H1 (cell line): ENCODE measurements at places on chromosomes 2 and 18.

DNA sequence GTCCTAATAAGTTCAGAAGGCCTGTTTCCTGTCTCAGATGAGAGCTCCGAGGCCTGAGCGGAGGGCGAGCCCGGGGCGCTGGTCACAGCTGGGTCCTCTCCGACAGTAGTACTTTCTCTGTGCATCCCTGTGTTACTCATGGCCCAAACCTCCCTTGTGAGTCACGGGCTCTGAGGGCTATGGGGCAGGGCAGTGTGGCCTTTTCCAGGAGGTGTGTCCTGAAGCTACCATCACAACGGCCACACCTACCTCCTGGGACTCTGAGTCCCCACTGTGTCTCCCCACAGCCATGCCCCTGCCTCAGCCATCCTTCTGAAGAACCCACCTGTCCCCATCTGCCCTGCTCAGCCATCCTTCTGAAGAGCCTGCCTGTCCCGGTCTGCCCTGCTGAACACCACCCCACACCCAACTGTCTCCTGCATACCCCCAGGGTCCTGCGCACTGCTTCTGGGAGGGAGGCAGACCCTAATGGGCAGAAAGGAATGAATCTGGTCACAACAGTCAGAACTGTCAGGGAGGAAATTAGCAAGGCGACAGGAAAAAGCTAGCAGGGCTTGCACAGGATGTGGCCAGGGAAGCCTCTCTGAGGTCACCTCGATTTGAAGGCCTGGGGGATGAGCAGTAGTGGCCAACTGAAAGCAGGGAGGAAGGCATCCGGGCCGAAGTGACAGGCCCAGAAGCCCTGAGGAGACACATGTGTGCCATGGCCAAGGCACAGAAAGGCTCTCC lies 145.4 kb upstream of the RIOK3 start:
- H3K36me3 ChIP-seq: no peaks in the 10 kb centered on the region
- no peak for DNase-seq
- no peak overlapping the region for H3K4me3 ChIP-seq
- no peaks in the 10 kb centered on the region for H3K4me1 ChIP-seq
- no peaks in the 10 kb centered on the region for H3K27me3 ChIP-seq
- H3K27ac ChIP-seq: no peak overlapping the region

- DNase-seq: no peak
- peak overlapping the region; percentile 24; the same call in 1 of the 2 replicates for H3K4me3 ChIP-seq
- H3K27me3 ChIP-seq: no peaks in the 10 kb centered on the region
- H3K27ac ChIP-seq: peak overlapping the region; percentile 25; the same call in 1 of the 2 replicates
- no peaks in the 10 kb centered on the region for H3K4me1 ChIP-seq
Measured at GRCh38 chr2:177165061-177165583, 47.5 kb upstream of the HNRNPA3 start.

DNA sequence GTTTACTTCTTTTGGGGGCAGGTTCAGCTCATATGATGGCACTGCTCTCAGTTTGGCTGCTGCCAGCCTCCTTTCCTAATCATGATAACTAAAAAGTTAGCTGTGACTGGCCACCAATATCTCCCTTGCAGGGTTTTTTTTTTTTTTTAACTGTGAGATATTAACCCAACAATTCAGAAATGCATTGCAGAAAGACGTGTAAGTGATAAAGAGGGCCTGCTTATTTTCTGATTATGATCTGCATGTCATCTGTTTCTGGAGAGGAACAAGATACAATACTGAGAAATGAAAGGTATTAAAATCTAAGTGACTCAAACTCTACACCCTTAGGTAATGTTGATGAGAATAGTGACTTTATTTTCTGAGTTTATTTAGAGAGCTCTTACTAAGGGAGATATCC lies 905.6 kb downstream of the SOCS6 start:
- no peaks in the 10 kb centered on the region for H3K27me3 ChIP-seq
- no peaks in the 10 kb centered on the region for H3K4me1 ChIP-seq
- H3K4me3 ChIP-seq: no peak overlapping the region
- no peak overlapping the region for H3K27ac ChIP-seq

GRCh38 chr18:44943311-44943881 lies 262.7 kb downstream of the SETBP1 start:
- H3K4me3 ChIP-seq: no peak overlapping the region
- no peak overlapping the region for H3K27ac ChIP-seq
- peak; percentile 53 for DNase-seq
- H3K36me3 ChIP-seq: no peaks in the 10 kb centered on the region
- peaks cover 11% of the 10 kb centered on the region; the same call in 1 of the 2 replicates for H3K4me1 ChIP-seq

- H3K4me3 ChIP-seq: no peak overlapping the region
- H3K4me1 ChIP-seq: peaks cover 4% of the 10 kb centered on the region
- H3K36me3 ChIP-seq: no peaks in the 10 kb centered on the region
- H3K27ac ChIP-seq: no peak overlapping the region
- H3K27me3 ChIP-seq: peaks cover 3% of the 10 kb centered on the region; the same call in 1 of the 2 replicates
Measured at GRCh38 chr2:96952976-96953610, 33.3 kb downstream of the FAM178B start.

DNA sequence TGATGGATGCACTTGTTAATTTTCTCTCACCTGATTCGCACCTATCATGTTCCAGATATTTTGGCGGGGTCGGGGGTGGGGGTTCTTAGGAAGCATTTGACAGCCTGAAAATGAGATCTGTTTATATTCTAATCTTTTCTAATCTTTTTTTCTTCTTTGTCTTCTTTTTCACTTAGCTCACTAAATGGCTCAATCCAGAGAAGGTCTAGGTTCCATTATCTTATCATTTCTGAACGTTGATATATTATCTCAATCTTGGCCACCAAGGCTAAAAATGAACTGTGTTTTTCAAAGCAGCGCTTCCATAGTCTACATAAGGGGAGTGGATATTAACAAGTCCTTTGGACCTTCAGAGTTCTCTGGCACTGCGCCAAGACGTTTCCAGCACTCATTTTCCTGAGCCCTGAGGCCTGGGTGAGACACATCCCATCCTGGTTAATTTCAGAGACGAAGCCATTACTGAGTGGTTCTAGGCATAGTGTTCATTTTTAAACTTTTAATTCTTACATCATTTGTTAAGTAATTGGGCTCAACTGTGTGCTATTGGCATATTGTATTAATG lies 229.0 kb downstream of the SOX11 start:
- DNase-seq: no peak
- no peaks in the 10 kb centered on the region for H3K4me1 ChIP-seq
- no peaks in the 10 kb centered on the region for H3K27me3 ChIP-seq
- H3K27ac ChIP-seq: no peak overlapping the region

GRCh38 chr2:150532879-150533278 lies 45.4 kb upstream of the RND3 start:
- H3K4me3 ChIP-seq: no peak overlapping the region
- H3K36me3 ChIP-seq: no peaks in the 10 kb centered on the region
- no peak for DNase-seq
- H3K27ac ChIP-seq: no peak overlapping the region

GRCh38 chr2:64401529-64401880 lies 52.5 kb upstream of the LGALSL start:
- no peaks in the 10 kb centered on the region for H3K36me3 ChIP-seq
- no peak overlapping the region for H3K4me3 ChIP-seq
- no peaks in the 10 kb centered on the region for H3K27me3 ChIP-seq
- no peak overlapping the region for H3K27ac ChIP-seq

- DNase-seq: no peak
- no peaks in the 10 kb centered on the region for H3K27me3 ChIP-seq
- no peaks in the 10 kb centered on the region for H3K4me1 ChIP-seq
- no peaks in the 10 kb centered on the region for H3K36me3 ChIP-seq
- no peak overlapping the region for H3K4me3 ChIP-seq
- H3K27ac ChIP-seq: no peak overlapping the region
Measured at GRCh38 chr2:122816803-122817202, 1061.4 kb downstream of the TSN start.

GRCh38 chr2:96423828-96424227 lies 81.3 kb downstream of the NEURL3 start:
- H3K36me3 ChIP-seq: no peaks in the 10 kb centered on the region
- H3K27me3 ChIP-seq: no peaks in the 10 kb centered on the region
- no peak overlapping the region for H3K27ac ChIP-seq
- no peak overlapping the region for H3K4me3 ChIP-seq

DNA sequence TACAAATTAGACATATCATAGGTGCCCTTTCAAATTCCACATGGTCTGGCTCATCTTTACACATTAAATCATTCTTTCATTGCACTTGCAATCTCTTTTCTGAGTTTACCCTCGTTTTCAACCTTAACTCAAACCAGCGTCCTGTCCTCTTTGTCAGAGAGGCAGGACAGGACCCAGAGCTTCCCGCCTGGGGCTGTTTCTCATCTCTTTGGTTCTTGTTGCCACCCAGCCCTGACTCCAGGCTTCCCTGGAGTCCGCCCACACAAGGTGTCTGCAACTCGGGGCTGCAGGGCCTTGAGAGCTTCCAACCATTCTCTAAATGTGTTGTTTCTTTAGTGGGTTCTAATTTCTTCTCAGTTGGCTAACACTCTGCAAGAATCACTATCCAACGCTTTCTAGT lies 24.4 kb downstream of the RBMS1 start:
- no peaks in the 10 kb centered on the region; the same call in 1 of the 2 replicates for H3K4me1 ChIP-seq
- H3K4me3 ChIP-seq: no peak overlapping the region

- peak within 1 kb of the TSS; percentile 94 for H3K4me3 ChIP-seq
- no peaks in the 10 kb centered on the region for H3K27me3 ChIP-seq
- no peaks in the 10 kb centered on the region for H3K36me3 ChIP-seq
- peak within 1 kb of the TSS; percentile 88 for H3K27ac ChIP-seq
- peaks cover 5% of the 10 kb centered on the region for H3K4me1 ChIP-seq
Measured at GRCh38 chr18:24397694-24398368, at the start of gene OSBPL1A. OSBPL1A (minus strand) TSS chr18:24397824; CDS start chr18:24377533, 20,291 bp downstream.

DNA sequence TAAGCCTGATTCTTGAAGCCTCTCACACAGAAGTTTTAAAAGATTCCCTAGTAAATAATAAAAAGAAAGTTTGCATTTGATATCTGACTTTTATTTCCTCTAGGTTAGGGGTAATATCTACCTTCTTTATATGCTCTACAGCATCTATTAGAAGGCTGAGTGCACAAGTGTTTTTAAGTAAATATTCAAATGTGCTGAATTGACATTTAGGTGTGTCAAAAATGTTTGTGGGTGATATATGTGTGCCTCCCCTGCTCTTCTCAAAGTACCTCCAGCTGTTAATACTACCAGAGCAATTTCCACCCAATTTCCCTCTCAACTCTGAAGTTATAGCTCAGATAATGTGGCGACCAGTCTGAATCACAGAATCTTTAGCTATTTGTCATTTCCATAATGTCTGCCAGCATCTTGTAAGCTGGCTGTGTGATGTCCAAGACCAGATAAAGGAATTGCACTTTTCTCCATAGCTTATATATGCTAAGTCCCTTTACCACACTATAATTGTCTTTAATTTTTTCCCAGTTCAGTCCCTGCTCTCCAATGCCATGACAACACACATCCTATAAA lies 24.4 kb upstream of the ERMN start:
- no peaks in the 10 kb centered on the region for H3K4me1 ChIP-seq
- no peak for DNase-seq
- H3K4me3 ChIP-seq: no peak overlapping the region
- no peaks in the 10 kb centered on the region for H3K27me3 ChIP-seq
- no peaks in the 10 kb centered on the region for H3K36me3 ChIP-seq
- no peak overlapping the region for H3K27ac ChIP-seq

- peak overlapping the region; percentile 12; the same call in 1 of the 2 replicates for H3K4me3 ChIP-seq
- peak; percentile 52 for DNase-seq
- no peak overlapping the region for H3K27ac ChIP-seq
- H3K4me1 ChIP-seq: peaks cover 5% of the 10 kb centered on the region
Measured at GRCh38 chr18:59008302-59008974, 131.2 kb upstream of the SEC11C start.

DNA sequence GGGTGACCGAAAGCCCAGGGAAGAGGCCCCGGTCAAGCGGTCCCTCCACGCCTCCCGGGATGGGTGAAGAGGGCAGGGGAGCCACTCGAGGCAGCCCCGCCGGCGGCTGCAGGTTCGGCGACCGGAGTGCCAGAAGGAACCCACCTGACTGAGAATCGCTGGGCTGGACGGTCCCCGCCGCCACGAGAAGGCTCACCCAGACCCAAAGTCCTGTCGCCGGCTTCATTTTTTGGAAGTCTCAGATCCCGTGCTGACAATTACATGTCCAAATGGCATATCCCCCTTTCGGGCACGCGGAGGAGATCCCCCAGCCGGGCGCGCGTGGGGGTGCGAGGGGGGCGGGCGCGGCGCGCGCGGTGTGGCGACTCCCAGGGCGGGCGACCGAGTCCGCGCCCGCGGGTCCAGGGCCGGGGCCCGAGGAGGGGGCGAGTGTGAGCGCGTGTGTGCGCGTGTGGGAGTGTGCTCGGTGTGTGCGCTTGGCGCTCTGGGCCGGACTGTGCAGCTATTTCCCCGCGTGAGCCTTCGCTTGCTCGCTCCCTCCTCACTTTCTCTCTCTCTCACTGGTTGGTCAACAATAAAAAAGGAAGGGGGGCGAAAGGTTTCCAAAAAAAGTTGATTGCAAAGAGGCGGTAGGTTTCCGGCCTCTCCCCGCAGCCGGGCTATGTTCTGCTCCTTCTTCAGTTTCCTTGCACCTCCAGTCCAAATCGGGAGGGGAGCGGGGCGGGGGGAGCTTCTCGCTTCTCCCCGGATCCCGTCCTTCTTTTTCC lies at the start of gene ERBB4:
ERBB4 (minus strand) TSS at position 498 of the 767 bp plus-strand sequence; CDS start at position 226, 272 bp downstream.
- H3K4me1 ChIP-seq: peaks cover 3% of the 10 kb centered on the region
- peak; percentile 56 for DNase-seq
- H3K27me3 ChIP-seq: peaks cover 14% of the 10 kb centered on the region
- H3K4me3 ChIP-seq: peak within 1 kb of the TSS; percentile 79
- no peaks in the 10 kb centered on the region for H3K36me3 ChIP-seq

GRCh38 chr18:32802591-32803451 lies 30.0 kb upstream of the KLHL14 start:
- DNase-seq: no peak
- H3K4me3 ChIP-seq: no peak overlapping the region
- H3K27ac ChIP-seq: no peak overlapping the region

GRCh38 chr2:118449401-118449800 lies 361.1 kb downstream of the INSIG2 start:
- H3K4me1 ChIP-seq: no peaks in the 10 kb centered on the region
- no peaks in the 10 kb centered on the region for H3K27me3 ChIP-seq
- no peak for DNase-seq
- H3K4me3 ChIP-seq: no peak overlapping the region
- H3K27ac ChIP-seq: no peak overlapping the region

GRCh38 chr2:14297340-14297739 lies 335.2 kb upstream of the LRATD1 start:
- H3K4me1 ChIP-seq: no peaks in the 10 kb centered on the region
- no peaks in the 10 kb centered on the region for H3K36me3 ChIP-seq

- no peak overlapping the region for H3K4me3 ChIP-seq
- H3K27ac ChIP-seq: no peak overlapping the region
- peaks cover 8% of the 10 kb centered on the region; the same call in 1 of the 2 replicates for H3K4me1 ChIP-seq
- no peaks in the 10 kb centered on the region for H3K27me3 ChIP-seq
- no peaks in the 10 kb centered on the region for H3K36me3 ChIP-seq
Measured at GRCh38 chr2:158242280-158242679, 140.6 kb downstream of the UPP2 start.

GRCh38 chr2:31388736-31389135 lies 25.8 kb downstream of the XDH start:
- H3K4me3 ChIP-seq: no peak overlapping the region
- H3K27me3 ChIP-seq: no peaks in the 10 kb centered on the region
- no peak for DNase-seq

GRCh38 chr2:64942693-64943092 lies 46.5 kb upstream of the SLC1A4 start:
- H3K27me3 ChIP-seq: no peaks in the 10 kb centered on the region
- no peaks in the 10 kb centered on the region for H3K36me3 ChIP-seq
- H3K4me1 ChIP-seq: peaks cover 3% of the 10 kb centered on the region; the same call in 1 of the 2 replicates
- DNase-seq: no peak
- no peak overlapping the region for H3K4me3 ChIP-seq
